ENCODE measurements at places on chromosomes 6 and 20.

DNA sequence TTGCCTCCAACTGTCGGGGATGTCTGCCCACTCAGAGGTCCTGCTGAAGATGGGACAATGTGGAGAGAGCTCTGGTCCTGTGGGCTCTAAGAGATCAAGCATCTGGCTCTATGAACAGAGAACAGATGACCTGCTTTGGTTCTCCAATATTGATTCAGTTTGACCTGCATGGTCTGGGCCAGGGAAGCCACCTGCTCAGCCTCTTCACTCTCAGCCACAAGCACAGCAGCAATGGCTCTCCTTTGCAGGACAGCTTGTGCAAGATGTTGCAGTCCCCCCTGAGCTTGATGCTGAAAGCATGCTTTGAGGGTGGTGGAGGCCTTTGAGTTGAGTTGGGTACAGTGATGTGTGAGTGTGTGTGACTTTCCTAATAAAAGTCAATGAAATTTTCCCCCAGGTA lies 18.6 kb upstream of the MCM3 start:
- no peak for DNase-seq

DNA sequence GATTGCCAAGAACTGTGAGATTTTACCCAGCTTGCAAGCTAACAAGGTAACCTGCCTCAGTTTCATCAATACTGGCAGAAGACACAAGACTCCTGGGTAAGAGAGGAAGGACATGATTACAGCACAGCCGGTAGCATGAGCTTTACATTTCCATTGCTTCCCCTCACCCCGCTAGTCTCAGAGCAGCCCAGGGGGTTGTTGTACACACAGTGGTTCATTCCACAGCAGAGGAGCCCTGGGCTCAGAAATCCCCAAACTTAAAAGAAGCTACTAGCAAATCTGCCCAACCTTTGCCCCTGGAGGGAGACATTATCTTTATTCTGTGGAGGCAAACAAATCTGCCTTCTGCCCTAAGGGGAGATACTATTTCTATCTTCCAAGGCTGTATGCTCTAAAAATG lies 17.1 kb upstream of the MTHFD1L start:
- no peak for DNase-seq

DNA sequence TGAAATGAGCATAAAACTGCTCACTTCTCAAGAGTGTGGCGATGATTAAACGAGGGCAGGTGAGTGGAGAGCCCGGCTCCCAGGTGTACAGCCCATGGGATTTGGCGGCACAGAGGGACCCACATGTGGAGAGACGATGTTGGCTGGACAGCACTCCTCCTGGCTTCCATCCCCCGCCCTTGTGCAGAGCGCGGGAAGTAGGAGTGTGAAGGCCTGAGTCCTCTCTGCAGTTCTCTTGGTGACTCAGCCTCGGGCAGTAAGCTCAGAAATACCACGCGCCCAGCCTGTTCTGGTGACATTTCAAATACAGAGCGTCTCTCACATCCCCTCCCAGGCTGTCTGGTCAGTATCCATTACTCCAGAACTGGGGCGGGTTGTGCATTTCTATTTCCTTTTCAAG lies 94.2 kb upstream of the SRSF6 start:
- no peak for DNase-seq

- peak; percentile 68 for DNase-seq
Measured at GRCh38 chr6:87029711-87030314, 65.1 kb downstream of the CGA start.

- DNase-seq: no peak
Measured at GRCh38 chr6:73340048-73340447, 14.0 kb downstream of the DPPA5 start.

DNA sequence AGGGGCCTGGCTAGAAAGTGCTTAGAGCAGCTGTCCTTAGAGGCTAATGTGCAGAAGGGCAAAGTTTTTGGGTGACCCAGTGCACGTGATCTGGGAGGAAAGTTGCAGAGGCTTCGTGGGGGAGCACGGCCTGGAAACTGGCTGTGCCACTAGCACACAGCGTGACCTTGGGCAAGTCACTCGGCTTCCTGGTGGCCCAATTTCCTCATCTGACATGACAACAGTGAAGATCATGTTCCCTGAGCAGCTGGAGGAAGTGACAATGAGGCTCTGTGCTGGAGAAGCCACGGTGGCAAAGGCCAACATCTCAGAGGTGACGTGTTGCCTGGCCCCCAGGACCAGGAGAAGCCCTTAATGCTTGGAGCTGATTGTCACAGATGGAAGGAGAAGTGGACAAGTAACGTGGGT lies 99.5 kb downstream of the FOXC1 start:
- DNase-seq: no peak

- no peak for DNase-seq
Measured at GRCh38 chr6:34248198-34248726, 544 bp downstream of the SMIM29 start.

- no peak for DNase-seq
Measured at GRCh38 chr6:144753023-144753705, 468.0 kb downstream of the UTRN start.

GRCh38 chr20:20229595-20229994 lies 138.3 kb upstream of the INSM1 start:
- DNase-seq: no peak

DNA sequence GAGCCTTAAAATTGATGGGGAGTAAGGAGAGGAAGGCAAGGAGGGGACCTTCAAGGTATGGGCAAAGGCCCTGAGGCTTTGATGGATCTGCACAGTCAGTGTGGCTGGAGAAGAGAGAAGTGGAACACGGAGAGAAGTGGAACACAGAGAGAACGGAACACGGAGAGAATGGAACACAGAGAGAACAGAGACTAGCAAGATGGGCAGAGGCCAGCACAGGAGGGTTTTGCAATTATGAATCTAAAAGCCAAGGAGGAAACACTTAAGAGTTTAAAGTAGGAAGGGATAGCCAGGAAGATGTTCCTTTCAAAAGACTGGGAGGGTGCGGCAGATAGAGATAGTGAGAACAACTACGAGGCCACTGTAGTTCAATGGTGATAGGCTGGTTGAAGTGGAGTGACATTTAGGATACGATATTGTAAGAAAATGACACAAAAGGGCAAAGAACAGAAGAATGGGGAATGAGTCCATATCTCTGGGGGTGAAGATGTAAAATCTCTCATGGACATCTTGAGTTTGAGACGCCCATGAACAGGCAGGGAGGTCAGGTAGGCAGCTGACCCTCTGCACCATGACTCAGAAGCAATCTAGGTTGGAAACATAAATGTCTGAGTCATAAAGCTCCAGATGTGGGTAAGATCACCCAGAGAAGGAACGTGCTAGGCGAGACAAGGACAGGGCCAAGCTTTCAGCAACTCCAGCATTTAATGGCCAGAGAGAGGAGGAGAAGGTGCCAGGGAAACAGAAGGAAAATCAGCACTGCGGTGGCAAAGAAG lies 25.4 kb downstream of the ZMYND8 start:
- no peak for DNase-seq

GRCh38 chr6:30311671-30312070 lies 15.1 kb upstream of the TRIM39 start:
- no peak for DNase-seq

- no peak for DNase-seq
Measured at GRCh38 chr20:62344782-62345181, 22.3 kb downstream of the LAMA5 start.

GRCh38 chr20:16128538-16129106 lies 444.6 kb downstream of the KIF16B start:
- DNase-seq: no peak

GRCh38 chr20:36493801-36494114 lies 47.6 kb upstream of the MYL9 start:
- no peak for DNase-seq

GRCh38 chr20:32067234-32067821 lies 15.3 kb downstream of the HCK start:
- no peak for DNase-seq

- DNase-seq: no peak
Measured at GRCh38 chr6:53544217-53544469, 758 bp downstream of the GCLC start.

GRCh38 chr6:16683641-16684194 lies 77.5 kb downstream of the ATXN1 start:
- DNase-seq: no peak

- peak; percentile 74 for DNase-seq
Measured at GRCh38 chr6:111944541-111944940, 71.3 kb upstream of the FYN start.

DNA sequence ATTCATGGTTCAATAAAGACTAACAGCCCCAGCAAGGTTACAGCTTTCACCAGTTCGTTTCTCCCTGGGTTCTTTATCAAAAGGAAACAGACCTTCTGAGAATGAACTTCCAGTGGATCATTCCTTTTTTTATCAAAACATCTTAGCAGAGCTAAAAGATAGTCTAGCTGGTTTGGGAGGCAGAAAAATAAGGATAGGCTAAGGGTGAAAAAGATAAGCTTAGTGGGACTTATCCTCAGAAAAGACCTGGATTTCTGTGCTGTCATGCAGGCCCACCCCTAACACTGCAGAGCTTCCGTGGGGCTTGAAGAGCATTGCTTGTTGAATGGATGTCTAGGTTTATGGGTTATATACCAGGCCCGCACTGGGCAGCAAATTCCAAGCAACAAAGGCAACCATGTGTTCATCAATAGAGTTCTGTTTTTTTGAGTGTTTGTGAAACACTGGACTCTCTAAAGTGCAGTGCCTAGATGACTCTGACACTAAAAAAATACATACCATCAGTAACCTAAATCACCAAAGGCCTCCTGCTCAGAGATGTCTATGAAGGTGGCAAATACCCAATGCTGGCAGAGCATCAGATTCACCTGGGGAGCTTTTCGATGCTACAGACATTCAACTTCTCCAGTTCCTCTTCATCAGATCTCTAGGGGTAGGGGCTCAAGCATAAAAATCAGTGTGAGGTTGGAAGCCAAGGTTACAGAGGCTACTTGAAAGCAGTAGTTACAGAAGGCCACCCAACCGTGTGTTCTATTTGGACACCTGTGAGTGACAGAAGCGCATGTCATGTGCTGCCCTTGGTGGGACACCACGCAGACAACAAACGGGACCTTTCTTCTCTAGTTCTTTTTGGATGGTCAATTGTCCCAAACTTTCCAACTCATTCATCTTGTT lies 53.0 kb downstream of the TNFAIP3 start:
- no peak for DNase-seq

DNA sequence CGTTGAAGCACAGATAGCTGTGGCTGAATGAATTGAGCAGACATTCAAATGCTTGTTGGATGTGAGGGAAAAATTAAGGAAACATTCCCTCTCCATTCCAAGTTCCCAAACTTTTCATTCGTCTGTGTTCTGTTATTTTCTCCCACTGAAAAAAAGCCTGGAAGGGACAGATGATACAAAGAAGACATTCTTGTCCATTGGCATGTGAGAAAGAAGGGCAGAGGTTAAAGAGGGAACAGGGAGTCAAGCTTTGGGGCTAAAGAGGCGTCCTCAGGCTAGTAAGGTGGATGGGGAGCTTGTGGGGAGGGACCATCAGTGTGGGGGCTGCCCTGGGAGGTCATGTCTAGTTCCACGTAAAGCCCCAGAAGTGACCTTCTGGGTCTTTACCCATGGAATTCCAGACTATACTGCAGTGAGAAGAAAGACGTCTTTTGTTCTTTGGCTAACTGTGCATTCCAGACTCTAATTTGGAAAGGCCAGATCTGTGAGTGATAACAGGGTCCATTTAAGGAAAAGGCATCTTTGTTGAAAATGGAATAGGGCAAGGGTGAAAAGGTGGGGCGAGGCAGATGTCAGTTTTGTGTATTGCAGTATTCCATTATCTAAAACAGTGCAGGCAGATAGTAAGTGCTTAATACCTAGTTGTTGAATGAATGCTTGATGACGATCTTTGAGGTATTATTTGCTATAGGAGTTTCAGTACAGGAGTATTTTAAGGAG lies 117.5 kb downstream of the SOX4 start:
- no peak for DNase-seq

Measured in NCI-H774 (cell line).